Stromal cell of bone marrow (primary cell): ENCODE measurements at places on chromosomes 4 and X.
A peak's percentile ranks its signal among the peaks of the same experiment; 100 is the strongest.

GRCh38 chrX:134738986-134739740, 80.9 kb upstream of the PLAC1 start:
- no peak for DNase-seq

- no peak for DNase-seq
Observed at GRCh38 chr4:181968371-181968770, 274.8 kb upstream of the TENM3 start.

DNA sequence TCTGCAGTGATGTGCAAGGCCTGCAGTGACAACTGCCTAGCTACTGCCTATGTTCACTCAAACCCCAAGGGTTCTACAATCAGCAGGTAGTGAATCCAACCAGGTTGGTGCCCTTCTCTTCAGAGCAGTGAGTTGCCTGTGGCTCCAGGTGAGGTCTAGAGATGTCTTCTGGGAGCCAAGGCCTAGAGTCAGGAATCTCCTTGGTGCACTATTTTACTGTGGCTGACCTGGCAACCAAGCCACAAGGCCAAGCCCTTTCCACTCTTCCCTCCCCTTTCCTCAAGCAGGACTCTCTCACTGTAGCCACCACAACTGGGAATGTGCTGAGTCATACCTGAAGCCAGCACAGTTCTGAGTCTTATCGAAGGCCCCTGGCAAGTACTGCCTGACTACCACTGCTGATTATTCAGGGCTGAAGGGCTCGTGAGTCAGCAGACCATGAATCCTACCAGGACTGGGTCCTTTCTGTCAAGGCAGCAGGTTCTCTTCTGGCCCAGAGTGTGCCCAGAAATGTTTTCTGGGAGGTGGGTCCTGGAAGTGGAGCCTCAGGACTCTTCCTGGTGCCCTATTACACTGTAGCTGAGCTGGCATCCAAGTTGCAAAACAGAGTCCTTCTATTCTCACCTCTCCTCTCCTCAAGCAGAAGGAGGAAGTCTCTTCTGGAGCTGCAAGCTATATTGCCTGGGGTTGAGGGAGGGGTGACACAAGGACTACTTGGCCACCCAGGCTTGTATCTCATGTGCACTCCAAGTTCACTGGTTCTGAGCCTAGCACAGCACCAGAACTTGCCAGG, 111.6 kb downstream of the BTC start:
- DNase-seq: peak; percentile 86

DNA sequence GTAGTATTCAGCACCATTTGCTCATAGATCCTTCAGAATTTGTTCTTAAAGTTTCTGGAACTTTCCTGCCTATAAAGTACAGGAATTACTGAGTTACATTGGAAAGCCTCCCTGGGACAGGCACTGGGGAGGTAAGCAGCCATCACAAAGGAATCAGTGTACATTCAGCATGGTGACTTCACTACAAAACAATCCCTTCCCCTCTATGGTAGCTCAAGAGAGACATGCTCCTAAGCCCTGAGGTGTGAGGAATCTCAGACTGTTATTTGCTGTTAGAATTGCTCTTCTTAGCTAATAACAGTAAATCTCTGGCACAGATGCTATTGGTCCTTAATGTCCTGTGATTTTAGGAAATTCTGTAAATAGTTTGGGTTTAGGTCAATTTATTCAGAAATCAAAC, 1898.0 kb upstream of the PCDH7 start:
- DNase-seq: no peak

GRCh38 chr4:77465271-77465670, 140.3 kb upstream of the CXCL13 start:
- DNase-seq: peak; percentile 18

DNA sequence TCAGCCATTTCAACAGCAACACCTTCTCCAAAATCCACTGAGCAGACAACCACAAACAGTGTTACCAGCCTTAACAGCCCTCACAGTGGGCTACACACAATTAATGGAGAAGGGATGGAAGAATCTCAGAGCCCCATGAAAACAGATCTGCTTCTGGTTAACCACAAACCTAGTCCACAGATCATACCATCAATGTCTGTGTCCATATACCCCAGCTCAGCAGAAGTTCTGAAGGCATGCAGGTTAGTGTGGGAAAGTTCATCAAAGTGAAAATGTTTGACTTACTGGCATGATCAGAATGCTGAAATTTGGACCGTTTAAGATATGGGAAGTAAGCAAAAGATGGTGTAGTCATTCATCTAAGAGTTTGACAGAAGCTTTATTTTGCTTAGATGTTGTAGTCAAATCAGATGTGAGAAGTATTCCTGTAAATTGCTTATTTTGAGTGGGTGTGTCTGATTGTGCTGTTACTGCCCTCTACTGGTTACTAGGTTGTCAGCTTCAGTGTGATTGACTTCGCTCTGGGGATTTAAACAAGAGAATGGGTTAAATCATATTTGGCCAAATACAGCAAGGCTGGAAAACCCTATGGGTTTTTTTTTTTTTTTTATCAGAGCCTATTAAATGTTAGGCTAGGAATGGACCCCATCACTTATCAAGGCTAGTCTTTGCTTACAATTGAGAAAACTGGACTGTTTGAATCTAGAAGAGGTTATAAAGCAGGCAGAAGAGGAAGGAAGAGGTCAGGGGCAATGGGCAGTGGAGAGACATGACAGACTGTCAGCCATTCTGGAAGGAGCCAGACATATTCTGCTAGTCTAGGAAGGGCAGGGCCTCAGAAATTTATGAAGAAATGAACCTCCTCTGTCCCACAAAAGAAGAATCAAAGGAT, 130.3 kb downstream of the DIPK2B start:
- DNase-seq: peak; percentile 26

- DNase-seq: no peak
Observed at GRCh38 chr4:26308568-26308967, 12.2 kb upstream of the RBPJ start.

- DNase-seq: no peak
Observed at GRCh38 chr4:144872508-144873225, 225.3 kb downstream of the ANAPC10 start.

- DNase-seq: peak; percentile 50
Observed at GRCh38 chr4:21992330-21992729, 43.8 kb upstream of the KCNIP4 start.

- no peak for DNase-seq
Observed at GRCh38 chr4:87851953-87852352, 19.2 kb downstream of the MEPE start.

DNA sequence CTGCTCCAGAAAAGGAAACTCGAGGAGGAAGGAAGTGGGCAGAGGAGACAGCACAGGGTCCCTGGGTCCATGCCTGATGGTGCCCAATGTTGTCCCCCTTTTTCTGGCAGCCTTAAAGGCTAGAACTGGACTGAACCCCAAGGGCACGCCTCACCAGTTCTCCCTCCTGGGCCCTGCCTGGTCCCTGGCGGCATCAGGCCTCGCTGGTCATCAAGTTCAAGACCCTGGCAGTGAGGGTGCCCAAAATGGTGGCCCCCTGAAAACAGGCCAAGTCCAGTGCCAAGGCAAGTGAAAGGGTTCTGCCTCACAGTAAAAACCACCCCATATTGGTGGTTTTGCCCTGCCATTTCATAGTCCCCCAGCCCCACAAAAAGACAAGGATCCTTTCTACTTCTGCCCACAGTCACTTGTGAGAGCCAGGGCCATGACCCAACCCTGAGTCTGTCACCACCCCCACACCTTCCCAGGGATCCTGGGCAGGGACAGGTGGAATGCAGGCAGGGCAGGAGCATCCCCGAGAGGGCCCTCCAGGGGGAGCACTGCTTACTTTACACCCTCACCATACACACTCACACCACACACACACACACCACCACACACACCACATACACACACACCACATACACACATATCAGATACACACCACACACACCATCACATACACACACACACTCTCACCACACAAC, 107.6 kb downstream of the DCTD start:
- DNase-seq: no peak

GRCh38 chr4:163317110-163317509, 15.3 kb downstream of the NPY1R start:
- DNase-seq: no peak

GRCh38 chr4:52552778-52553177, 106.3 kb downstream of the USP46 start:
- DNase-seq: no peak

DNA sequence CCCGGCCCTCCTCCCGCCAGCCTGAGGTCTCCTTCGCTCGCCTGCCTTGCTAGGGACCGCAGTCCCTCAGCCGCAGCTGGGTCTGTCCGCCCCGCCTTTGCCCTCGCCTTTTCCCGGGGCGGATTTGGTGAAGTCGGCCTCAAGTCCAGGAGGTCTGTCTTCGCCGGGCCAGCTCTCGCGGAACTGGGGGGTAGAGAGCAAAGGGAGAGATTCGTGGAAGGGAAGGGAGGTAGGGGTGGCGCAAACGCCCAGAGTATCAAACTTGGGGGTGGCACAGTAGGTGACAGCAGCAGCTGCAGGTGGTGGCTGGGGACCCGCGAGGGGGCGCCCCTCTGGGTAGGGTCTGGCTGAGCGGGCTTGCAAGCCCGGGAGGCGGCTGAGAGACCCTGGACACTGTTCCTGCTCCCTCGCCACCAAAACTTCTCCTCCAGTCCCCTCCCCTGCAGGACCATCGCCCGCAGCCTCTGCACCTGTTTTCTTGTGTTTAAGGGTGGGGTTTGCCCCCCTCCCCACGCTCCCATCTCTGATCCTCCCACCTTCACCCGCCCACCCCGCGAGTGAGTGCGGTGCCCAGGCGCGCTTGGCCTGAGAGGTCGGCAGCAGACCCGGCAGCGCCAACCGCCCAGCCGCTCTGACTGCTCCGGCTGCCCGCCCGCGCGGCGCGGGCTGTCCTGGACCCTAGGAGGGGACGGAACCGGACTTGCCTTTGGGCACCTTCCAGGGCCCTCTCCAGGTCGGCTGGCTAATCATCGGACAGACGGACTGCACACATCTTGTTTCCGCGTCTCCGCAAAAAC, at the start of gene NPY2R:
NPY2R (plus strand) TSS at position 379 of the 797 bp plus-strand sequence. CDS start 5,304 bp downstream, outside the sequence.
- no peak for DNase-seq

DNA sequence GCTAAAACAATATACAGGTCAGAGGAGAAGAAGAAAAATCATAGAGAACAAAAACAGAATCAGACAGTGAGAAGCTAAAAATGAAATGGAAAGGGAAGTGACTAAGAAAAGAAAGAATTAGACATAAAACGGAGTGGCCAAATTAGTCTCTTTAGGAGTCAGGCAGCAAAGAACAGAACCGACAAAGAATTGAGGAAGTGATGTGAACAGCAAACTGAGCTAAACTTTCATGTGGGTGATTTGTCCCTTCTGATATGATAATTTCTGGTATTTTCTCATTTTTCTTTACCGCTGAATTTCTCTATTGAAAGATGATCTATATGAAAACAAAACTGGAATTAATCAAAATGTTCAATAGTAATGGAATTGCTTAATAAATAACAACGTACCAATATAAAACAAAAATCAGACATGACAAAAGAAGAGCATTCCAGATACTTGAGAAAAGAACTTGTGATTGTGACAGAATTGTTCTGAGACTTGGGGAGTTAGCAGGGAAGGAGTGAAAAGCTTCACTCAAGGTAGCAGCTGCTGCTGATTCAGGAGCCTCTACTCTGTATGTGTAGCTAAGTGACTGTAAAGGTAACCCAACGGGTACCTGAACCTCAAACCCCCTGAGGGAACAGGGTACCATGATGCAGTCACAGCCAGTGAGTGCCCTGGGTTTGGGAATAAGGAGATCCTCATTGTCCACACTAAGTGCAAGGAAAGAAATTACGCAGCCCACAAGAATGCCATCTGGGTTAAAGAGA, 8.8 kb downstream of the TAPT1 start:
- DNase-seq: no peak

DNA sequence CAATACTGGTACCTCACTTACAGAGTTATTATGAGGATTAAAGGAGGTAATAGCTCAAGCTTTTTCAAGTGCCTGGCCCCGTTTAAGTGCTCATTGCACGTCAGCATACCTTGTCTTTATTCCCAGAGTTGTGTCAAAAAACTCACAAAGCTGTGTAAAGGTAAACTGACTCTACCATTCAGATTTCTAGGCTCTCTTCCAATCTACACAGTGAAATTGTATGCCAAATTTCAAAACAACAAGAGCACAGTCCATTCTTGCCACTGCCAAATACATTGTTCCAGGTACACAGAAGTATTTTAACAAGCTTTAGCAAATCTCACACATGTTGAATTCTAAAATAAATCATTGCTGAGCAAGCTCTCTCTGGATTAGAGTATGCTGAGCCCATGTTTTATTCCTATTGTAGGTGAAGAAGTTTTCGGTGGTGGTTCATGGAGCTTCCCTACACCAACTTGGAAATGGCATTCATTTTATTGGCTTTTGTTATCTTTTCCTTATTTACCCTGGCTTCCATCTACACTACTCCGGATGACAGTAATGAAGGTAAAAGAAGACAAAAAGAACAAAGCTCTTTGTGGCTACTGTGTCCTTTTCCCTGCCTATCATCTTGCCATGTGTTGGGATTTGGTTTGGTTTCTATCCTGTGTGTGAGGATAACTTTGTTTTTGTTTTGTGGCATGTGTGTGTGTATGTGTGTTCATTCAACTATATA, 16.2 kb downstream of the SMIM31 start:
- no peak for DNase-seq

DNA sequence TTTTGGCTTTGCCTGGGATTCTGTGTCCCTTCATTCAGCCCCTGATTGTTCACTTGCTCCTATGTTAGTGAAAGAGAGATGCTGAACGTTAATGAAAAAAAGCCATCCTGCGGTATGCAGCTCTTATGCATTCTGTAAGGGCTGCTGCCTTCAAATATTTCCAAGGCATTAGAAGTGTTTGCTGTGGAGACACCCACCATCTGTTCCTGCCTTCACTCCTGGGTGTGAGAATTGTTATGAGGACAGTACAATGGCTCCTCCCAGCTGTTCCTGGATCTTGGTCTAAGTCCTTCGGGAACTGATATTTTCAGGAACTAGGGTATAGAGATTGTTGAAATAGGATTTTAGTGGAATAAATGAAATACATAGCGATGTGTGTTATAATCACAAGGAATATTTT, 427.1 kb upstream of the FAM47C start:
- no peak for DNase-seq

GRCh38 chr4:147836807-147837206, 104.9 kb downstream of the ARHGAP10 start:
- no peak for DNase-seq

DNA sequence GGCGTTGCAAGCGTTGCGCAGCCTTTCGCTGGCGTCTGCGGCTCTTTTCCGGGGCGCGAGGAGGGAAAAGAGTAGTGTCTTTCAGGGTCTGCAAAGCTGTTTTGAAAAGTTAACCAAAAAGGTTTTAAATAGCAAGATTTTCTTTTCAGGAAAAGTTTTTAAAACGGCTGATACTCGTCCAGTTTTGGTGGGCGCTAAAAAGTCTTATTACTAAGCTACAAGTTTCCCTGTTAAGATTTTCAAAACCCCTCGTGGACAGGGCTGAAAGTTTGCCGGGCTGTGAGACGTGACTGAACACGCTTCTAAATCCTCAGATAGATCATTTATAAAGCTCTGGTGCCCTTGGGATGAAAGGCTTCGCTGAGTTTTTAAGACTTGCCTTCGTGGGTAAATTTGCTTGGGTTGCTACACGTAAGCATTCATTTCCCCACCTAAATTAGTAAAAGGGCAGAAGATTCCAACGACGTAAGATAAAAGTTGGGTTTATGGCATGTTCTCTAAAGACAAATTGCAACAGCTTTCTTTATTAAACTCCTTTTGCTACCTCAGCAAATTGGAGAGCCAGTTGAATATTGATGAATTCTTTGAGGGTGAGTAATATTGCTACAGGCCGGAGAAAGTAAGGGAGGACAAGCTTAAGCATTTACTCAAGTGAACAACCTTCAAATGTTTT, 91.5 kb downstream of the HPRT1 start:
- DNase-seq: no peak

- no peak for DNase-seq
Observed at GRCh38 chr4:85867271-85867670, 392.3 kb downstream of the ARHGAP24 start.

- DNase-seq: no peak
Observed at GRCh38 chr4:158998624-158999023, 104.3 kb upstream of the RAPGEF2 start.

GRCh38 chrX:4844376-4844775, 1130.9 kb upstream of the PRKX start:
- DNase-seq: no peak
